SHP77 treated with DMSO at 0.1 percent for 48 hours (cell line): ENCODE measurements at places on chromosomes 7 and 10.

GRCh38 chr7:135275971-135276580 is 42.4 kb downstream of the STRA8 start:
- no peak for DNase-seq

DNA sequence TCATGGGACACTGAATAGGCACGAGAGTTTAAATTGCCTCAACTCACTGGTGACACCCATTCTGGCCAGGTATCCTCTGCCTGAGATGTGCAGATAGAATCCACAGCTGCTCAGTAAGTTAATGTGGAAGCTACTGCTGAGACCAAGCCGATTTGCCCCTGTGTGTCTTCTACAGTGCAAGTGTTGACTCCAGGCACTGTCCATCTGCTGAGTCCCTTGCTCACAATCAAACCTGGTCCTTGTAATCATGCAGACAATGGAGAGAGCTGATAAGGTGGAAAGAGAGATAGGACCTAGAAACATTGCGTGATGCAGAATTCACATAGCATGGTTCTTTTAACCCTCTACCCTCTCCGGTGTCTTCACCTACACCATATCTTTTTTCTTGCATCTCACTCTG is 101.4 kb downstream of the ITGB8 start:
- DNase-seq: no peak

DNA sequence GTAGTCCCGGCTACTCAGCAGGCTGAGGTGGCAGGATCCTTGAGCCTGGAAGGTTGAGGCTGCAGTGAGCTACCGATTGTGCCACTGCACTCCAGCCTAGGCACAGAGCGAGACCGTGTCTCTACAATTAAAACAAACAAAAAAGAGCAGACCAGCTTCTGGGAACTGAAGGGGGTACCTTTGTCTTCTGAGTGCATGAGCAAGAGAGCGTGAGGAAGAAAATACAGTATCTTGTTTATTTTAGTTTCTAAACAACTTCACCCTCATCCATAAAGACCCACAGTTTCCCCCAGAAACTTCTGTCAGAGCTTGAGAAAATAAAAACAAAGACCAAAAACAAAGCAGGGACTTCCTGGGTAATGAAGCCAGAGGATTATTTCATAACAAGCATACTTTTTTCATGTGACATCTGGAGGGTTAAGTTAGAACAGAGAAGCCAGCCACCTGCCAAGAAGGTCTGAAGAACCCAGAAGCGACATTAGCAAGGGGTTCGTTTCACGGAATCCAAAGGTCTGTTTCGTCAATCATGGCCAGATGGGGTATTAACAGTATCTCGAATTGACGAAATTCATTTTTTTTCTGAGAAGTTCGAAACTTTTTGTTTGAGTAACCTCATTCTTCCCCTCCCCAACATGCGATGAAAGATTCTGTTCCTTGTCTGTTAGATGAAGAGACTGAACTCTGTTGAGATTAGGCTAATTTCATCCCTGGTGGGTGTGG is 10.2 kb upstream of the IL2RA start:
- DNase-seq: no peak

- DNase-seq: no peak
Observed at GRCh38 chr10:33336582-33337325, 2.3 kb upstream of the NRP1 start.

DNA sequence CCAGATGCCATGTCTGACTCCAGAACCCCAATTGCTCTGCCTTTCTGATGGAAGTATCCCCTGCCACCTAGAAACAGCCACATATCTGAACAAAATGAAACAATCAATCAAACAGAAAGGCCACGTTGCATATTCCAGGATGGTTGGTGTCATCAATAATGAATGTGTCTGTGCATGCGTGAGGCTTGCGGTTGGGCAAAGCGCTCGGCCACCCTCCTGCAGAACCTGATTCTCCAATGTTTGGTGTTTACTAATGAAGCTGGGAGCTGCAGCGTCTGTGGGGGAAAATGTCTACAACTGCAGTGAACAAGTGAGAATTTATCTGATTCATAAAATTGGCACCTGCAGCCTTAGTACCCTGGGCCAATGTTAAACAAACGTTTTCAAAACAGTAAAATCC is 121.2 kb upstream of the ADARB2 start:
- DNase-seq: no peak

DNA sequence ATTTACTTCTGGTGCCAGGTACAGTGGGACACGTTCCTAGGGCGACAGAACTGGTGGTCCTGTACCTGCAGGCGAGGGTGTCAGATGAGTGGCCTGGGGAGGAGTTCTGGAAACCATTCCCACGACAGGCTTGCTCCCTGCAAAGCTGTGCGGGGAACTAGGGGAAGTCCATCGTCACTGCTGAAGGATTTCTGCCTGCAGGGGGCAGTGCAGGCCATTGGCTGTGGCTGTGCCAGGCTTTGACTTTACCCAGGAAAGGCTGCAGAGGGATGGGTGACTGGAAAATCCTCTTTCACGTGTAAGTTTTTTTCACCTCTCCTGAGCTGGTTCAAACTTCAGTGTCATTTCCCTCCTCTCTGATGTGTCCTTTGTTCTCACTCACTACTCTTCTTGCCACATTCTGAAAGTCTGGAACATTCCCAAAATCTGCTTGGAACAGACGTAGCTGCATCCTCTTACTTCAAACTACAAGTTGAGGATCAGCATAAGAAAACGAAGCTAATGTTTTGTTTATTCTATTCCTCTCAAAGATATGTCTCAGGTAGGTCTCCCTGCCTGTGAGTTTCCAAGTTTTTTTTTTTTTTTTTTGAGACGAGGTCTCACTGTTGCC is 126.5 kb downstream of the SH2D4B start:
- no peak for DNase-seq

GRCh38 chr10:29495366-29495765 is 139.4 kb downstream of the SVIL start:
- DNase-seq: no peak

DNA sequence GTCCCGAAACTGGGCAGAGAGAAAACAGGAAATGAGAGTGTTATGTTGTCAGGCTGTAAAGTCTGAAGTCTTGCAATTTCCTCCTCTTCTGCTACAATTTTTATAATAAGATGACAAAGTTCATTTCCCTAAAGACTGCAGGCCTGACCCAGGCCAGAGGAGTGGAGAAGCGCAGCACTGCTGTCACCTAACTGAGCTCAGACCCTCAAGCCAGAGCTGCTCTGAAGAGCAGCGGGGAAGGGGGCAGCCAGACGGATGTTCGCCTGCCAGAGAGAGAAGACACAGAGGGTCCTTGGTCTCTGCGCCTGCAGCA is 12.6 kb upstream of the AOAH start:
- DNase-seq: no peak

- peak; percentile 72 for DNase-seq
Observed at GRCh38 chr10:25080880-25081581, 64.6 kb downstream of the THNSL1 start.

DNA sequence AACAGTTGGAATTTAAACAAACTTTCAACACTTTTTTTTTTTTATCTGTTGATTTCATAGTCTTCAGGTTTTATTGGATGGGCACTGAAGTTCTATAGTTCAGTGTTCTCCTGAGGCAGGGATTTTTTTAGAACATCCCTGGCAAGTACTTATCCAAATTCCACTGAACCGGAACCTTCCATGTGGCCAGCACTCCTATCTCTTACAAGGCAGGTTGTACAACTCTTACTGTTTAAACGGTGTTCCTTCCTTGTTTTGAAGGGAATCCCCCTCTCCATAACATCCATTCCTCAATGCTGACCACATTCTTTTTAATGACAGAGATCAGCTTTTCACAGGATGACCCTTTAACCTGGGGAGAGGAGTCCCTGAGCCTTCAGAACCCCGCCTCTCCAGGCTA is 238.9 kb upstream of the CTBP2 start:
- DNase-seq: no peak

GRCh38 chr10:119340893-119341458 is 133.6 kb downstream of the GRK5 start:
- DNase-seq: no peak

GRCh38 chr7:97011536-97012364 is 6.4 kb downstream of the DLX6 start:
- DNase-seq: no peak

GRCh38 chr10:14971867-14972448 is 12.8 kb downstream of the MEIG1 start:
- no peak for DNase-seq

GRCh38 chr7:120181499-120181898 is 91.5 kb upstream of the KCND2 start:
- no peak for DNase-seq

- DNase-seq: no peak
Observed at GRCh38 chr7:108686494-108686893, 116.8 kb downstream of the DNAJB9 start.

GRCh38 chr7:152128252-152128651 is 102.8 kb downstream of the GALNT11 start:
- no peak for DNase-seq

DNA sequence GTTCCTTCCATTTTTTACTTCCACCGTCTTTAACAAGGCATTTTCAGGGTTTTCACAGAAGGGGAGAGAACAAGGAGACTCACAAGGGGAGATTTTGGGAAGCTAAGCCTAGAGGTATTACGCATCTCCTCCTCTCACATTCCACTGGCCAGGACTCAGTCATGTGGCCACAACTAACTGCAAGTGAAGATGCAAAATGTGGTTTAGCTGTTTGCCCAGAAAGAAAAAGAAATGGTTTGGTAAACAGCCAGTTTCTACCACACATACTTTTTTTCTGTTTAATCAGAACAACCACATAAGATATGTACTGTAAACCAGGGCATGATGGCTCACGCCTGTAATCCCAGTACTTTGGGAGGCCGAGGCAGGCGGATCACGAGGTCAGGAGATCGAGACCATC is 21.4 kb upstream of the HELLS start:
- no peak for DNase-seq

DNA sequence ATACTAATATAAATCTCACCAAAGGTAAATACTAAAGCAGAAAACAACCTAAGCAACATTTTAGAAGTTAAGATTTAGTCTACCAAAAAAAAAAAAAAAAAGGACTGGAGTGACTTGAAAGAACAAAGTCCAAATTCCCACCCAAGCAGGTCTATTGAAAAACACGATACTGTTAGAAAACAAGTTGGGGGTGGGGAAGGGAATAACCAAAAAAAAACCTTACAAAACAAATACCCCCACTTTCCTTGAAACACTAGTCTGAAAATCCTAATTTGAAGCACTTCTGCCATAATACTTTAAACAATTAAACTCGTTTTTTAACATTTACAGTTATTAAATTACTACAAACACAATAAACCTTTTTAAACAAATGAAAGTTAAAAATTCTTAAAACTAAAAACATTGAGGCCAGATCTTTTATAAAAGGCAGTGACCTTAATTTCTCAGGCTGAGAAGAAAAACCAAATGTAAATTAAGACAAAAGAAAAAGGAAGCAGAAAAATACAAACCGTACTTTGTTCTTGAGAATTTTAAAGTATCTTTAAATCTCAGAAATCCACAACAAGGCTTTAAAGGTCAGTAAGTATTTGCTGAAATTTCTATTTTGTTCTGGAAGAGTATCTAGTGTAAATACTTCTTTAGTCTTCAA is 135.1 kb downstream of the NRBF2 start:
- DNase-seq: no peak

- no peak for DNase-seq
Observed at GRCh38 chr10:49325131-49325915, 26.4 kb downstream of the C10orf71 start.

- no peak for DNase-seq
Observed at GRCh38 chr10:90906596-90906995, 14.3 kb downstream of the ANKRD1 start.

DNA sequence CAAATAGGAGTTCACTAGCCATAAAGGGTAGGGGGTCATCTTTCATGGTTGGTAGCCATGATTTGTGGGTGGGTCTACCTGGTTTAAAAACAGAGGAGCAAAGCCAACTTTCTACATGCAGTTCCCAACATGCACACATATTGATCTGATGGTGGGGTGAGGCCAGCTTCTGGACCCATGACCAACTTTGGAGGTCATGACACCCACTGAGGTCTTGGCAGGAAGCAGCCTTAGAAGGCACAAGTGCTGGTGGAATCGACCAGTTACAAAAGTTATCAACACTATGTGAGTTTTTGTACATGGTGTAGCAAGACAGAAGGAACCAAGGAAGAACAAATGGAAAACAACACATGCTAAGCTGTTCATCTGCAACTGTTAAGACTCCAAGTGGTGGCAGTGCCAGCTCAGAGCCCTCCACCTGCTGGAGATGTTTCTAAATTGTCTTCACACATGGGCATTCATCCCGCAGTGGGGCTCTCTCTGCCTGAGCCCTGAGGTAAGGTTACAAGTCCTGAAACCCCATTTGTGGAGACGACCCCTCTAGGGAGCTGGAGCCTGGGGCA is 101.1 kb upstream of the TCF7L2 start:
- no peak for DNase-seq

GRCh38 chr10:82319562-82319961 is 444.6 kb downstream of the NRG3 start:
- no peak for DNase-seq
